K562 (cell line): ENCODE measurements at places on chromosomes 4 and X. TPM values are rescaled to one million over a fixed set of nuclear protein-coding genes. Genes with fewer than 3 reads are reported as not detected.

DNA sequence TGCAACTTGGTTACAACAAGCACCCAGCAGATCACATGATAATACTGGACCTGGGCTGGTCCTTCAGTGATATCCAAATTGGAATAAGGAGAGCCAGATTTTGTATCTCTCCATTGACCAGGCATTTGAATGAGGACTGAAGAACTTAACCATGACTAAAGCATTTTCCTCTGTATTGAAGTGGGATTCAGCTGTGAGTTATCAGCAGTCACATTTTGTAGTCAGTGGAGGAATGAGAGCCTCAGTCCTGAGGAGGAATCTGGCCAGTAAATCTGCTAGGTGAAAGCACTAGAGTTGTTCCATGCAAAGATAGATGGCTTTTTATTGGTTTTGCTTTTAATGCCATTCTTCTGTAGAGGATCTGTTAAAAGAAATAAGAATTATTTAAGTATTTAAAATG is 1506.0 kb downstream of the PCDH7 start:
- no peak overlapping the region for H3K4me3 ChIP-seq
- no peaks in the 10 kb centered on the region for H3K27me3 ChIP-seq
- DNase-seq, result no peak

- DNase-seq, result no peak
- no peak overlapping the region for H3K27ac ChIP-seq
- H3K27me3 ChIP-seq, result no peaks in the 10 kb centered on the region
- no peaks in the 10 kb centered on the region for H3K36me3 ChIP-seq
- no peaks in the 10 kb centered on the region for H3K4me1 ChIP-seq
Observed at GRCh38 chr4:16687011-16687410, 211.4 kb downstream of the LDB2 start.

- H3K27ac ChIP-seq, result no peak overlapping the region
- DNase-seq, result no peak
- H3K27me3 ChIP-seq, result no peaks in the 10 kb centered on the region
- H3K36me3 ChIP-seq, result no peaks in the 10 kb centered on the region
Observed at GRCh38 chrX:964831-965416, 247.5 kb downstream of the CRLF2 start.

GRCh38 chr4:148923881-148924280 is 481.7 kb upstream of the NR3C2 start:
- H3K36me3 ChIP-seq, result no peaks in the 10 kb centered on the region
- H3K27ac ChIP-seq, result no peak overlapping the region
- H3K4me3 ChIP-seq, result no peak overlapping the region
- DNase-seq, result no peak
- H3K27me3 ChIP-seq, result no peaks in the 10 kb centered on the region

GPRASP2 gene
- total RNA-seq, result 1.7 and 2.2 TPM in 2 replicates

ODAPH gene
- total RNA-seq, result not detected in 2 replicates
